ENCODE measurements at places on chromosomes 6 and 20.
A peak's percentile ranks its signal among the peaks of the same experiment; 100 is the strongest.

DNA sequence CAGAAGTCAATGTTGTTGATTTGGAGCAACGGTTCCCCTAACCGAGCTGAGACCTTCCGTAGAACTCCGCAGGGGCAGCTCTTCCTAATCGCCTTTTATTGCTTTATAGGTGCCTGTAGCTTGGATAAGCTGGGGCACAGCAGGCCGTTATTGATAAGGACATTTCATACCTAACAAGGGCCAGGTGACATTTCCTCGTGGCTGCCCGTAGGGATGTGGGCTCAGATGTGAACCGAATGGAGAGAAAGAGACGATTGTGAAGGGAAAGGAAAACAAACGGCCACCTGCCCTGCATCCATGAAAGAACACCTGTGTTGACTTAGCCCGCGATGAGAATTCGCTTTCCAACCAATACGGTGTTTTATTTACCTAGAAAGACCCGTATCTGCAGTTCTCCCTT, 53.3 kb upstream of the DACT2 start:
- no peak for DNase-seq

DNA sequence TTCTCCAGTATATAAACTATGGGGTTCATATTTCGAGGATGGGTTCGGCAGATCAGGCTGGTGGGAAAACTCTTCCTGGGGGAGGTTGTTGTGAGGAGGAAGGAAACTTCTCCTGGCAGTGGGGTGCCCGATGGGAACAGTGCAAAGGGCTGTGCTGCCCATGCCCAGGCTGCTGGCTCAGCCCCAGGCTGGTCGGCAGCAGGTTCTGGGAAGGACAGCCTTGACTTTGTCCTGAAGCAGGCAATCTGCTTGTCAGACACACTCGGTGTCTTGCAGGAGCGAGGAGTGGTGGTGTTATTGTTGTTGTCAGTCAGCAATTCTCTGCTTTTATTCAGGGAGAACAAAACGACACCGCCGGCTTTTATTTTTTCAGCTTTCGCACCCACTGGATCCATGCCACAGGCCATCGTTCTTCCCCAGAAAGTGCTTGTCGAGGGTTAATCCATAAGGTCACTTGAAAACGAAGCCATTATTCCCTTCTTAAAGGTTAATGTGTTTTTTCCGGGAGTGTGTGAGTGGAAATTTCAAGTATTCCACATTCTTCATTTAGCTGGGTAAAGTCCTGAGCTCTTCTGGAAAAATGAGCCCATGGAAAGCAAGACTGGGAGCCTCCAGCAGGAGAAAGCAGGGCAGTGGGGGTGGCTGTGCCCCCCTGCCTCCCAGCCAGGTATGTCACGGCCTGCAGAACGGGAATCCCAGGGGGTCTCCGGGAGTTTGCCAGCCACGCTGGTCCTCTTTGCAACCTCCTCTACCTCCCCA, 57.0 kb upstream of the STX16 start:
- no peak for DNase-seq

DNA sequence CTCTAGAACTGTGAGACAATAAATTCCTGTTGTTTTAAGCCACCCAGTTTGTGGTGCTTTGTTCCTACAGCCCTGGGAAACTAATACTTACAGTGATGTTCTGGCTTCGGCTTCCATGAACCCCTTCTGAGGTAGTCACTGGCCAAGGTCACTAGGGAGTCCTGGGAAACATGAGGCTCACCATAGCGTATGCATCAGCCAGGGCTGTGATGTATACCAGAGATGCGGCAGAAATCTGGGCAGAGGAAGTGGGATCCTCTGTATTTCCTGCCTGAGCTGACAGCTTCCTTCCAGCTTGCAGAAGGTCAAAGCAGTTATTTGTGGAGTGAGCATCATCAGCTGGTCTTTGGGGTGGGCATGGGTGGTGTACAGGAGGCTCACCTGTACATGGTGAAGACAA, 27.9 kb downstream of the KAT14 start:
- DNase-seq, result no peak

DNA sequence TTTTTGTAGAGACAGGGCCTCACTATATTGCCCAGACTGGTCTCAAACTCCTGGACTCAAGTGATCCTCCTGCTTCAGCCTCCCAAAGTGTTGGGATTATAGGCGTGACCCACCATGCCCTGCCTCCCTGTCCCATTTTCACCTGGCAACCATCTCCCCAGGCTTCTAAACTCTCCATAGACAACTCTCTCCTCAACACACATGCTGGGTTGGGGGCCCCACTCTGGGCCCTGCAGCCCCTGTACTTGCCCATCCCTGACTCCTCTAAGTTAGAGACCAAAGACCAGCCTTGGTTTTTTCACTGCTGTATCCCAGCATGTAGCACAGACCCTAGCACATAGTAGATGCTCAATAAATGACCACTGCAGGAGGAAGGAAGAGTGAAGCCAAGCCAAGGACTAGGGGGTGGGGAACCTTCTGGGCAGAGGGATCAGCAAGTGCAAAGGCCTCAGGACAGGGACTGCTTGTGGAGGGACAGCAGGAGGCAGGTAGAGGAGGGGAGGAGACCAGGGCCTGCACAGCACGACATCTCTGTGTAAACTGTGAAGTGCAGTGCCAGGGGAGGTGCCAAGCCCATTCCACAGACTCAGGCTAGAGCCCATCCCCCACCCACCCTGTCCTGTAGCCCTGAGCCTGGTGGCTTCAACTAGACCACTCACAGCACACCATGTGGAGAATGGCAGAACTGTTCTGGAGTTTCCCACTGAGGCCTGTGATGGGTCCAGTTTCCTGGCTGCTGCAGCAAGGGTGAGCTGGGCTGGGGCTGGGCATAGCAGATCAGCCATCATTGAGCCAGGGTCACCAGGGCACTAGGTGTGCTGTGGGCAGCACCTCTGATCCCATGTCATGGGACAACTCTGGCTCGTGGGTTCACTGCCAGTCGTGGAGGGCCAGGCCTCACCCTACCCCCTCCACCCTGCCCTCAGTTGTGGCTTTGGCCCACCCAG, 3.4 kb upstream of the SRC start:
- no peak for DNase-seq

DNA sequence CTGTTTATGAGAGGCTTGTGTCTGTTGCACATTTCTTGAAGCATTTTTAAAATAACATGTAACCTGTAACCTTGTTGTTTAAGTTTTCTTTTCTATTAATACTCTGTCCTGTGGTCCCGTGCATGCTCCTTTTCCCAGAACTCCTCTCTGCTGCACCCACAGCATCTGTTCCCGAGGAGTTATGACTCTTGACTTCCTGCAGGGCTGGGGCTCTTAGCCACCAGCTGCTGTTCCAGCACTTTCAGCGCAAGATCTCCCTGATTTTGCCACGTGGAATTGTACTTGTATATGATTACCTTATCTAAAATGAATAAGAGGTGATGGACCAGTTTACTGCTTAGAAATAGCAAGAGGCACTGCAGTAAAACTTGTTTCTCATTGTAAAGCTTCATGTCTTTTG, 150.6 kb downstream of the QKI start:
- DNase-seq, result no peak

GRCh38 chr20:44324343-44324742, 12.5 kb upstream of the R3HDML start:
- no peak for DNase-seq

- DNase-seq, result no peak
These were observed 317.1 kb downstream of the PLCB1 start for GRCh38 chr20:8449123-8449522.

DNA sequence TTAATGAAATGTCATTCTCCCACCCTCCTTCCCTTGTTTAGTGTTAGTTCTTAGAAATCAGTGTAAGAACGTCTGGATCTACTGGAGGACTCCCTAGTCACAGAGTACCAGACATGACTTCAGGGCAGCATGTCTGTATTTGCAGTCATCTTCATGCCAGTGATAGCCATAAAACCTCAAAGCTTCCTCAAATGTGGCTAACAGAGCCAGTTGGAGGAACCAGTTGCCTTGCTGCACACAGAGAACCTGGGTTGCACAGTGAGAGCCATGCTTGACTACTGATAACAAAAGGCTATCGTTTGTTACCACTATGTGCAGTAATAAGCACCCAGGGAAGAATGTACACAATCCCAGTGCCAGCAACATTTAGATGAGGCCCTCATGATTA, 20.1 kb downstream of the NT5E start:
- DNase-seq, result no peak

GRCh38 chr6:45775026-45775697, 240.5 kb downstream of the CLIC5 start:
- no peak for DNase-seq

- DNase-seq, result no peak
These were observed 96.3 kb downstream of the ASXL1 start for GRCh38 chr20:32454164-32455145.

- DNase-seq, result no peak
These were observed 179.9 kb upstream of the DTNBP1 start for GRCh38 chr6:15842727-15843117.

- DNase-seq, result no peak
These were observed 115.7 kb upstream of the SALL4 start for GRCh38 chr20:51917886-51918535.

DNA sequence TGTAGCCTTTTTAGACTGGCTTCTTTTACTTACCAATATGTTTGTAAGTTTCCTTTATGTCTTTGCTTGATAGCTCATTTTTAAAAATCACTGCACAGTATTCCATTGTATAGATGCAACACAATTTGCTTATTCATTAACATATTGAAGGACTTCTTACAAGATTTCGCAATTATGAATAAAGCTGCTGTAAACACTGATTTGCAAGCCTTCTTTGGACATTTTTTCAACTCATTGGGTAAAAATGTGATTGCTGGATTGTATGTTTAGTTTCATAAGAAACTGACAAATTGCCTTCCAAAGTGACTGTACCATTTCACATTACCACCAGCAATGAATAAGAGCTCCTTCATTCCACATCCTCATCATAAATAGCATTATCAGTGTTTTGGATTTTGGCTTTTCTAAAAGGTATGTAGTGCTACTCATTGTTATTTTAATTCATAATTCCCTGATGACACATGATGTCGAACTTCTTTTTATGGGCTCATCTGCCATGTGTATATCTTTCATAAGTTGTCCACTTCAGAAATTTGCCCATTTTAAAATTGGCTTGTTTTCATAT, 80.7 kb downstream of the TFAP2B start:
- DNase-seq, result no peak

GRCh38 chr20:38873050-38873581, 53.1 kb upstream of the FAM83D start:
- no peak for DNase-seq

DNA sequence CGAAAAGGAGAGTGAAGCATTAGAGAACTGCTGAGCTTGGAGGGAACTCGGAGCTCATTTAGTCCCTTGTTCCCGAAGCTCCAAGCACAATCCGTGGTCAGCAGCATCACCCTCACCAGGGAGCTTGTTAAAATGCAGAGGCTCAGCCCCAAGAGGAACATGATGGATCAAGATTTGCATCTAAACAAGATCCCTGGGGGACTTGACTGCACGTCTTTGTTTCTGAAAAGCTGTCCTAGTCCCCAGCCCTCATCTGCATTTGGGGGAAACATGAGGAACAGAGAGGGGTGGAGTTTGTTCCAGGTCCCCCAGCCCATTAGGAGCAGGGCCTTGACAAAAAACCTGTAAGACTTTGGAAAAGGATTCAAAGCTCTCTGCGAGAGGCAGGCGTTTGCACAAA, 4.1 kb upstream of the LBP start:
- no peak for DNase-seq

GRCh38 chr6:82363428-82364086, at the start of gene TPBG:
TSS of gene TPBG (plus strand) at chr6:82363817. CDS start at chr6:82364962, 1,145 bp downstream.
- peak; percentile 11 for DNase-seq

GRCh38 chr20:14445902-14446301, 108.5 kb upstream of the FLRT3 start:
- DNase-seq, result no peak

DNA sequence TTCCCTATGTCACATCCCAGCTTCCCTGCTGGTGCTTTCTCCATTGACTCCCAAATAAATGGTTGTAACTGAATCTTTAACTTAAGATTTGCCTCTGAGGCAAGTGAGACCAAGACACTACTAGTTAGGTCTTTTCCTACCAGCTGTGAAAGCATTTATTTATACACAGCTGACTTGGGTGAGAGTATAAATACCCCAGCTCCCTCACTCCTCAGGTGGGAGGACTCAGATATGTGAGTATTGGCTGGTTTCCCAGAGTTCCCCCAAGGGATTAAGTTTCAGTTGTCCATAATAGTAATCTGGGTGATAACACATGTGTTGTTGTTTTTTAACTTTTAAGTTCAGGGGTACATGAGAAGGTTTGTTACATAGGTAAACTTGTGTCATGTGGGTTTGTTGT, 49.8 kb downstream of the CFAP61 start:
- no peak for DNase-seq

DNA sequence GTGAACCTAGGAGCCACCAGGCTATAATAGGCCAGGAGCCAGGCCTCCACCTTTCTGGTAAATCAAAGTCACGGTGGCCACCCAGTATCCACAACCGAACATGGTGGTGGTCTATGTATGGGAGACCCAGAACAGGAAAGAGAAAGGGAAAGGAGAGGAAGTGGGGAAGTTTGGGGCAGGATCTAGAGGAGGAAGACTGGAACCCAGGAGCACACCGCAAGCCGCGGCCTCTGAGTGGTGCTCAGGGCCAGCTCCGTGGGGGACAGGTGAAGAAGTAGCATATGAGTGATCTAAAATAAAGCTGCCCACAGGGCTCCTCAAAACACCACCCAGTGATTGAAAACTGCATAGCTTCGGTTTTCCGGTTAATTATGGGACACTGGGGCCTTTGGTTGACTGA, 214.8 kb downstream of the ZDHHC14 start:
- DNase-seq, result no peak

DNA sequence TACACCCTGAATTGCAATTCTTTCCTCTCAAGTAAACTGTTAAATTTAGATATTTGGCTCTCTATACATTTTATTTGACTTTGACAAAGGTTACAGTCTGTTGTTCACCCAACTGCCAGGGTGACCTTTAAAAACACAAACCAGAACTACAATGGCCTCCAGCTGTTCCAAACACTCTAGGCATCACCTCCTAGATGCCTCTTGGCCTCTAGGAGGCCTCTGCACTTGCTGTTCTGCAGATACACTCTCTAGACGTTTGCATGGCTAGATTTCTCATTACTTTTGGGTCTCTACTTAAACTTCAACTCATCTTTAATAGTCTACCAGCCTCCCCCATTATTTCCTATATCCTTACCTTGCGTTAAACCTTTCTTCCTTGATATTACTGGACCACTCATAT, 102.8 kb upstream of the BEND3 start:
- no peak for DNase-seq

- no peak for DNase-seq
These were observed 8.1 kb upstream of the ID1 start for GRCh38 chr20:31596831-31597480.

GRCh38 chr6:113782636-113783035, 74.5 kb upstream of the MARCKS start:
- DNase-seq, result peak; percentile 37

- no peak for DNase-seq
These were observed 48.1 kb upstream of the MC3R start for GRCh38 chr20:56200456-56200855.

Data from CD14-positive monocyte (primary cell).